NCI-H69 (cell line): ENCODE measurements at places on chromosomes 6 and 20.

DNA sequence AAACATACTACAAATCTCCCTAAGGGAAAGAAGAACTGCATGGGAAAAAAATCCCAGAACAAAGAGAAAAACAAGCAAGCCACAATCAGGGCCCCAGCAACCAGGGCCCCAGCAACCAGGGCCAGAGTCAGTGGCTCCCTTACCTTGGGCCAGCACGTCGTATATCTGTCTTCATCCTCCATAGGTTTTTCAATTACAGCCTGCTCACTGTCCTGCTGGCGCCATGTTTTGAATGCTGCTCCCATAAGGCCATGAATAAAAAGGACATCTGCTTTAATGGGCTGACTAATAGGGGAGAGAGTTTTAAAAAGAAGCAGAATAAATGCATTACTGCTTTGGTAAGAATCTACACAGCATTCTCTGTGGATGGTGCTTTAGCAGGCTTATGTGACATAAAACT lies 49.2 kb downstream of the SERAC1 start:
- DNase-seq: no peak

DNA sequence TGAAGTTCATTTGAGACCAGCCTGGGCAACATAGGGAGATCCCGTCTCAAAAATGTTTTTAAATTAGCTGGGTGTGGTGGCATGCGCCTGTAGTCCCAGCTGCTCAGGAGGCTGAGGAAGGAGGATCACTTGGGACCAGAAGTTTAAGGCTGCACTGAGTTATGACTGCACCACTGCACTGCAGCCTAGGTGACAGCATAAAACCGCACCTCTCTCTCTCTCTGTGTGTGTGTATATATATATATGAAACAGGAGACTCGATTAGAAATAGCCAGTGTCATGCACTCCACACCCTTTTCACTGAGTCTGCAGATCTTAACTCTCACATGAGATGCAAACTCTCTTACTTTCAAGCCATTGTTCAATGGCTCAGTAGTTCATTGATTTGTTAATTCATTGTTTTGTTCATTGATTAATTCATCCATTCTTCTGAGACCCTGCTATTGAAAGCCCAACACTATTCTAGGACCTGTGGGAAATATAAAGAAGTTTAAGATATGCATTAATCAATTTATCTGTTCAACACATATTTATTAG lies 52.4 kb upstream of the MRPS10 start:
- no peak for DNase-seq

- DNase-seq: no peak
Observed at GRCh38 chr6:71482742-71483141, 194.1 kb downstream of the OGFRL1 start.

DNA sequence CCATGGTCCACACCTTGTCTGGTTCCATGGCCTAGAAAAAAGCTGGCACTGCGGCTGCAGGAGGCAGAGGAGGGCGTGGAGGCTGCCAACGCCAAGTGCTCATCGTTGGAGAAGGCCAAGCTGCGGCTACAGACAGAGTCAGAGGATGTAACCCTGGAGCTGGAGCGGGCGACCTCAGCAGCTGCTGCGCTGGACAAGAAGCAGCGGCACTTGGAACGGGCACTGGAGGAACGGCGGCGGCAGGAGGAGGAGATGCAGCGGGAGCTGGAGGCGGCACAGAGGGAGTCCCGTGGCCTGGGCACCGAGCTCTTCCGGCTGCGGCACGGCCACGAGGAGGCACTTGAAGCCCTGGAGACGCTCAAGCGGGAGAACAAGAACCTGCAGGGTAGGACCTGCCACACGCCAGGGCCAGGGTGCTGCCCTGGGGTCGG lies 43.4 kb downstream of the MYH7B start:
- DNase-seq: no peak

DNA sequence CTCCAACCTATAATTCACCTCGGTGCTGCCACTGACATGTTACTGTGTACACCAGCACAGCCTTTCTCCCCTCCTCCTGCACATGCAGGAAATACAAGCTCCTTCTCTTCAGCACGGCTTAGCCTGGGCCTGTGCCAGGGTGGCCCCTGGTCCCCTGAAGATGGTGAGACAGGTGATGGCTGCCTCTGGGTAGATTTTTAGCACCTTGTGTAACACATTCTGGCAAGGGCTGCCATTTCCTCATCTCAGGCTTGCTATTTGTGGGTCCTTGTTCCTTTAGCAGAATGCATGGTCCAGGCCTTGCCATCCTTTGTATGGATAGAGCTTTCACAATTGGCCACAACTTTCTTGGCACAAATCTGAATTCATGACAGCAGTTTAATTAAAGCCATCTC lies 151.3 kb downstream of the CDC5L start:
- DNase-seq: no peak

- DNase-seq: peak; percentile 75
Observed at GRCh38 chr6:46042355-46042999, 26.8 kb upstream of the CLIC5 start.

GRCh38 chr6:155693573-155694418 lies 238.2 kb upstream of the NOX3 start:
- peak; percentile 84 for DNase-seq

DNA sequence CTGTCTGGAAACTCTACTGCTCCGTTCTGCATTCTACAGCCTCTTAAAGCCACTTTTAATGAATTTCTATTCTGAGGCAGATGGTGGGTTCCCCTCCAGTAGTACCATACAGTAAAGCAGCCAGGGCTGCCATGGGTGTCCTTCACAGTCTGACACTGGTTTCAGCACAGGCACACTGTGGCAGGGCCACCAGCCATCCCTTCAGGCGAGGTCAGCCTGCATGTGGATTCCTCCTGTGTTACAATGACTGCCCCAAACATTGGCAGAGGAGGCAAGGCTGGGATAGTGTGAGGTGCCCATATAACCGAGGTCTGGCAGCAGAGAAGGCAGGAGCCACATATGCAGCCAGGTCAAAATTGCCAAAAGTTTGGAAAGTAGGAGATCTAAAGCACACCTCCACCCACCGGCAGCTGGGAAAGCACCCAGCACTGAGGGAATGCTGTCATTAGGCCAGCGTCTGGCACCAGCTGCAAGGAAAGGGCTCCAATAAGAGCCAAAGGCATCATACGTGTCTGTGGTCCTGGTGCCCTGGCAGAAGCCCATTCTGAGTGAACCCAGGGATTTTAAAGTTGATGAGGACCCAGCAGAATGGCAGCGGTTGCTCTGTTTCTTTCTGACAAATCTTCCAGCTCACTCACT lies 24.0 kb downstream of the STK35 start:
- no peak for DNase-seq

- DNase-seq: peak; percentile 82
Observed at GRCh38 chr20:11274141-11274594, 600.4 kb upstream of the JAG1 start.

DNA sequence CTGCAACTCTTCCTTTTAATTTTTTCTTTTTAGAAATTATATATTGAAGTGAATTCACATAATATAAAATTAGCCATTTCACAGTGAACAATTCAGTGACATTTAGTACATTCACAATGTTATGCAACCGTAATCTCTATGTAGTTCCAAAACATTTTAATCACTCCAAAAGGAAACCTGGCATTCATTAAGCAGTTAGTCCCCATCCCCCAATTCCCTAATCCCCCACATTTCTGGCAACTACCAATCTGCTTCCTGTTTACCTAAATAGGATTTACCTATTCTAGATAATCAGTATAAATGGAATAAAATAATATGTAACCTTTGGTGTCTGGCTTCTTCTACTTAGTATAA lies 8.5 kb upstream of the DDX27 start:
- no peak for DNase-seq

- DNase-seq: no peak
Observed at GRCh38 chr6:30029588-30029987, 31.5 kb upstream of the POLR1H start.

GRCh38 chr20:33072813-33073212 lies 6.6 kb upstream of the BPIFB4 start:
- no peak for DNase-seq

DNA sequence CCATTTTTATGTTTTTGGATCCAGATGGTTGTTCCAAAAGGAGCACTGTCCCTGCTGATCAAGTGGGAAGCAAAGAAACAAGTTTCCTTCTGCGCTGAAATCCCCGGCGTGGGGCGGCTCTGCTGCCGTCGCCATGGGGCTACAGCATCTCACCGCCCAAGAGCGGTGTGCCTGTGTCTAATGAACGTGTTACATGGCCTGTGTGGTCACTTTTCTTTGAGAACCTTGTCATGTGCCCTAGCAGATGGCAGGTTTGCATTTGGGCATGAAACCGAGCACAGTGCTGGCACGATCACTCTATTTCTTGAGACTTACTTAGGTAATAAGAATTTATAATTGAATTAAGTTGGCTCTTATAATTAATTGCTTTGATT lies 51.9 kb downstream of the ZDHHC14 start:
- DNase-seq: no peak

GRCh38 chr6:34308483-34308882 lies 59.7 kb upstream of the SMIM29 start:
- no peak for DNase-seq

- no peak for DNase-seq
Observed at GRCh38 chr6:44960898-44961297, 367.2 kb upstream of the RUNX2 start.

DNA sequence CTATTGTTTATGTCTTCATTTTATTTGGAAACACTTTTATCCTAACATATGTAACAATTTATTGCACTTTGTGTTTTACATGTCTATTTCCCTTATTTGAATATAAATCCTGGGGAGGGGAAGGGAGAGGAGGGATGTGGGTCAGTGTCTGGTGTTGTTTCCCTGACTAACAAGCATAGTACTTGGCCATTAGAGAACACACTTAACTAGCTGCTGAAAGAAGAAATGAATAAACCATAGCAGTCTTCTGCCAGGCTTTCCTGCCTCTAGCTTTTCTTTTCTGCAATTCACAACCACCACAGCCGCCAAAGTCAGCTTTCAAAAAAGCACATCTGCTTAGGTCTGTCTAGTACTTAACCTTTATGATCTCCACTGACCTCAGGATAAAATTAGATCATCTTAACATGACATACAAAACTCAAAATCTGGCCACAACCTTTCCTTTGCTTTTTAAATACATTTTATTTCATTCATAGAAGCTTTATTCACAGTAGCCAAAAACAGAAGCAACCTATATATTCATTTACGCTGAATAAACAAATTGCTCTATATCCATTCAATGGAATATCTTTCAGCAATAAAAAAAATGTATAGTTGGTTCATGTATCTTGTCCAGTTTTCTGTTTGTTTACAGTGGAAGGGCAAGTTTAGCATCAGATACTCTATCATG lies 16.3 kb downstream of the PDSS2 start:
- no peak for DNase-seq

DNA sequence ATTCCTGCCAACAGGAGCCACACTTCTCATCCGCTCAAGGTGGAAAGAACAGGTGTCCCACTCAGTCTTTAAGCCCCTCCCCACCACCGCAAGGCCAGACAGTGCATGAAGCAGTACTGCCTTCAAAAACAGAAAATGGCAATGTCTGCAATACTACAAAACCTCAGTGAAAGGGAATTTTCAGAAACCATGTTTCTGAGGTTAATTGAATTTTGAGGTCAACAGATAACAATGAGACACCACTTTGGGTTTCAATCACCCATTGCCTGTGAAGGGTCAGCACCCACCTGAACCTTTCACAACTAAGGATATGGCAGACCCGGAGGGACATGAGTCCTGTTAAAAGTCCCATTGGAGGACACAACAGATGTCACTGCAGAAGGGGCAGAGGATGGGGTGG lies 13.0 kb downstream of the ZC3H12D start:
- DNase-seq: no peak
